ENCODE measurements at places on chromosomes 5 and 9.

GRCh38 chr9:72931437-72931836, 21.4 kb downstream of the ALDH1A1 start:
- peak; percentile 33 for DNase-seq

DNA sequence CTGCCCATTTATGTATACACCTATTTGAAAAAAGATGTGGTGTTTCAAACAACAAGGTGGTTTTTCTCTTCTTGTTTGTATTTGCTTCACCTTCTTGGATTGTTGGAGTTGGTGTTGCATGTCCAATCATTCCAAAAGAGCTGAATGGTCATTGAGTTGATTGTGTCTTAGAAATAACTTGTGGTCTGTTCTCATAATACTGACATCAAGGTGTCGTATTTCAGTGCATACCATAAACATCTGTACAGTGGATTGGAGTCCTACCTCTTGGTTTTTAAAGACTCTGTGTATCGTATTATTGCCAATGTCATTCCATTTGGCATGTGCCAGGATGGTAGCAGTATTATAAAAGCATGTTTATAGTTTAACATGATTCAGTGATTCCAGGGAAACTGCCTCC, 73.2 kb downstream of the TRIO start:
- peak; percentile 36 for DNase-seq

GRCh38 chr9:33923079-33923478, 106.1 kb downstream of the UBE2R2 start:
- no peak for DNase-seq

DNA sequence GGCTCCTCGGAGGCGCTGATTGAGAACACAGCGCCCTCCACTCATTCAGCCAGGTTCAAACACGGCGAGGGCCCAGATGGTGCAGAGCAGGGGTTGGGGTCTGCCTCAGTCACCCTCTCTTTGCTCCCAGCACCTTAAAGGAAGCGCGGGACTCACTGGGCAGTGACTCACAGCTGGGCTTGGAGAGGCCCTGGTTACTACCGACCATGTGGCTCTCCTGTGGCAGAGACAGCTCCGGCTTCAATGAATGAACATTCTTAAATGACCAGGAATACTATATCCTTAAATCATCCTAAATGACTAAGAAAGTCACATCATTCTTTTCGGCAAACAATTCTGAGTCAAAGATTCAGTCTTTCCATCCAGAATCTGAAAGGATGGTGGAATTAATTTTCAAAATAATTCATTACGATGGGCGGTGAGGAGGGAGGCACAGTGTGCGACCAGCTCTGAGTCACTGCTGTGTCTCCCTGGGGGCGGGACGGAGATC, 1.6 kb upstream of the INPP5E start:
- no peak for DNase-seq

DNA sequence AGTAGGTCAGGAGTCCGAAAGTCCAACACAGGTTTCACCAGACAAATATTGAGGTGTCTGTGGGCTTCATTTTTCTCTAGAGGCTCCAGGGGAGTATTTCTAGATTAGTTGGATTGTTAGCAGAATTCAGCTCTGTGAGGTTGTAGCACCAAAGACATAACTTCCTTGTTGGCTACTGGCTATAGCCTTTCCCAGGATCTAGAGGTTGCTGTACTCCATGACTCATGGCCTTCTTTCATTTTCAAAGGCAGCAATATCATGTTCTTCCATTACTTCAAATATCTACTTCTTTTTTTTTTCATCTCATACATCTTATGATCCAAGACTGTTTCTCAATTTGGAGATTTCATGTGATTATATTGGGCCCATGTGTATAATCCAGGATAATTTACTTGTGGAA, 404.0 kb upstream of the FAM174A start:
- DNase-seq, result peak; percentile 14

DNA sequence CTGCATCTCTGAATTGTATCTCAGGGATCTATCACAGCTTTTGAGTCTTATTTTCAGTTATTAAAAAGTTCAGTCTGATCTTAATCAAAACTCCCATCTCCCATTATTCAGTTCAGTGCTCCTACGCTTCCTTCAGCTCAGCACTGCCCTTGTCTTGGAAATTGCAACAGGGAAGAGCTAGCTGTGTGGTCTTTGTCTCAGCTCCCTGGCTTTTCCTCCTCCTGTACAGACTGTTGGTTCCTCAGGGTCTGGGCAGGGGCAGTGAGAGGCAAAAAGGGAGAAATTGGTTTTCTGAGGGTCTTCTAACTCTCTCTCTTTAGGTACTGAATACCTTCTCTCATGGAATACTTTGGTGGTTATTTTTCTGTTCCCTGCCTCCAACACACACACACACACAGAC, 48.2 kb downstream of the PDE8B start:
- DNase-seq, result no peak

DNA sequence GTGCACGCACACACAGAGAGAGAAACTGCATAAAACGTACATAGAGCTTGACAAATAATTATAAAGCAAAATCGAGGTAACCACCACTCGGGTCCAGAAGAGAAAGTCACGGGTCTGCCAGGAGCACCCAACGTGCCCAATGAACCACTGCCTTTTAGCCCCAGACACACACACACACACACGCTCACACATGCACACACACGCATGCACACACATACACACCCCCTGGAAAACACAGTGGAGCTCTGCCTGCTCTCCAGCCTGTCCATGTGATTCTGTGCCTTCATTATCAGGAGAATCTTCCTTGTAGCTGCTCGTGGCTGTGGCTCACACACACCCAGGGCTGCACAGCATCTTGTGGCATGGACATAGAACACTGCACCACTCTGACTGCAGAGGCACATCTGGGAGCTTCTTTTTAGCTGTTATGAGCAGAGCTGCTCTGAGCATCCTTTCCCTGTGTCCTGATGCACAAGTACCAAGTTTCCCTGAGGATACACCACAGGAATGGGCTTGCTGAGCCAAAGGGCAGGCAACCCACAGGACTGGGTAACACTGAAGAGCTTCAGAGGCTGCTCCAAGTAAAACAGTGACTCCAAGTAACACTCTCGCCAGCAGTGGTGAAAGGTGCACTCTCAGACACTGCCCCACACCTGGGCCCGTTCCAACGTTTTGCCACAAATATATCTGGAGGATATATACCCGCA, 58.9 kb downstream of the CAMSAP1 start:
- DNase-seq, result no peak

- DNase-seq, result no peak
These were observed 246.0 kb downstream of the CWC27 start for GRCh38 chr5:65014769-65015168.

- DNase-seq, result no peak
These were observed 105.2 kb upstream of the DHFR start for GRCh38 chr5:80759866-80760577.

GRCh38 chr5:175823731-175824525, 47.5 kb upstream of the CPLX2 start:
- DNase-seq, result no peak

DNA sequence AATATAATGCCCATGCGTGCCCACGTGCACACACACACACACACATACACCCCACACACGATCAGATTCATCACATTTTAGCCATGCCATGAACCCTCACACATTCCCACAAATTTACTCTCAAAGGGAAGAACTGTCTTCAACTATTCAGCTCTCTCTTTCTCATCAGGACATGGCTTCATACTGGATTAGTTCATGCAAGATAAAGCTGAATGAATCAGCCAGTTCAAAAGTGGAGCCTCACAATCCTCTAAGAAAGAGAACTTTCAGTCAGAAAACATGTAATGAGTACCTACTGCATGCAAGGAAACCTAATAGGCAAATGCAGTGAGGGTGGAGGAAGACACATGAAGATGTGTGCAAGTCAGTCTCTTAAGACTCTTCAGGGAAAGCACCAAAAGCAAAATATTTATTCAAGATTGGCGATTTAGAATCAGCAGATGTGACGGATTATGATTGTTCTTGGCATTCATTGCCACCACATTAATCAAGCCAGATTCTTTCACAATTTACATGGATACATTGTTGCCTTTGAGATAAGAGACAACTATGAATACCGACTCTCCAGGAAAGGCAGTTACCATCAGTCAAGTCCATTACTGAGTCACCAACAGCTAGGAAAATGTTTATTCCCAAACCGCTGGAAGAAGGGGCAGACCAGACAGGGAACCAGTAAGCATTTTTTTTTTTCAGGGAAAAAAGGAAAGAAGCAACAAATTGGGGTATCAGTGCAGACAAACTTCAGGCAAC, 30.3 kb upstream of the PUM3 start:
- DNase-seq, result peak; percentile 14

DNA sequence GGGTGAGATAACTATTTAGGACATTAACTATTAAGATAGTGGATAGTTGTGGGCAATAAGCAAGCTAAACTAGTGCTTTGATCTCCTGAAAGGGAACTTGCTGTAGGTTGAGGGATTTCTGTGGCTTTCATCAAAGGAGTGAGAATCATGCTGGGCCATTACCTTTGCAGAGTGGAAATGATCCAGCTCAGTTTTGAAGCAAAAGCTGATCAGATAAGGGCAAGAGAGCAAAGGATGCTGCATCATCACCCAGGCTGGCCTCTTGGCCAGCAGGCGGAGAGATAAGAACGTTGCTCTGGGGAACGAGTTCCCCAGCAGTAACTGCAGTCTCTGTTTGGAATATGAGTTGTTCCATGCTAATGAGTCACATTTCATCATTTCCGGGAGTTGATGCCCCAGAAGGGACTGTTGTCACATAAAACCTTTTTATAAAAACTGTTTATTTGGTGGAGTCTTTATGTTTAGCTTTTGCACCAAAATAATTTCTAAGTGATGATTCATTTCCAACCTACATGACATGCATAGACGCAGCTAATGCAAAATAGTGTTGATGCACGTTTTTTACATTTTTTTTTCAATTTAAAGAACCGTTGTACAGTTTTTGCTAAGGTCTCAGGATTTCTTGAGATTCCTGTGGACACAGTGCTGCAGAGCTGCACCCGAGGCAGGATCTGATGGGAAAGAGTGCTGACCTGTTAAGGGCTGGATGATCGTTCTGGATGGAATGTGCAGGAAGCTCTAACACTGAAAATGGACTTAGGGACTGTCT, 99.3 kb downstream of the ACTBL2 start:
- peak; percentile 92 for DNase-seq

GRCh38 chr5:43422143-43422542, 10.0 kb upstream of the CCL28 start:
- peak; percentile 92 for DNase-seq

GRCh38 chr5:102711525-102712385, 43.4 kb upstream of the PAM start:
- no peak for DNase-seq

DNA sequence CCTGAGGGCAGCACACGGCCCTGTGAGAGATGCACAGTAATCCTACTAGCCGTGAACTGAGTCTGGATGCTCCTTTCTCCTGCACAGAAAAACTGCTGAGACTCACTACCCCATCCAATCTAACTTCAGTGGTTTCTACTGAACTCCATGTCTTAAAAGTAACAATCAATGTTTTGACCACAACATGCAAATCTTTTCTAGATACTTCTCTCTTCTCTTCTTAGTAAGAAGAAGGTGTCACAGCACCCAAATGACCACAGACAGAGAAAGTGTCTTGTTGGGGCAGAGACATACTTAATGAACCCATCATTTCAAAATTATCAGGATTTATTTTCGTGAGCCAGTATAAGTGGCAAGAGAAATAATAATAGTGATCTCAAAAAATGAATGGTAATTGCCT, 285.8 kb upstream of the MEF2C start:
- DNase-seq, result no peak

DNA sequence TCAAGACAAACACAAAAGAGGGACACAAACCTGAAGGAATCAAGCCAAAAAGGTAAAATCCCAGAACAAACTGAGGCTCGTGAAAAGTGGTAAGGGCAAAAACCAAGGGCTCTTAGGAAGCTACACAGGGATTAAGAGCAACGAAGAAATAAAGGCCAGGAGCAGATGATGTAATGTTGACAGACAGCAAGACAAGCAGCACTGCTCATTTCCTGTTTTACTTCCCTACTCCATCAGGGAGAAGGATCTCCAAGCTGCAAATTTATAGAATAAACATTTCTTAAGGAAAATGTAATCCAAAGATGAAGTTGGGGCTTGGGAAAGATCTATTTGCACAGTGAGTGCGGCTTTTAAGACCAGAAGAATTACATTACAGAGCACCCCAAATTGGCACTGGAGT, 182.3 kb upstream of the MAP1B start:
- DNase-seq, result peak; percentile 50

DNA sequence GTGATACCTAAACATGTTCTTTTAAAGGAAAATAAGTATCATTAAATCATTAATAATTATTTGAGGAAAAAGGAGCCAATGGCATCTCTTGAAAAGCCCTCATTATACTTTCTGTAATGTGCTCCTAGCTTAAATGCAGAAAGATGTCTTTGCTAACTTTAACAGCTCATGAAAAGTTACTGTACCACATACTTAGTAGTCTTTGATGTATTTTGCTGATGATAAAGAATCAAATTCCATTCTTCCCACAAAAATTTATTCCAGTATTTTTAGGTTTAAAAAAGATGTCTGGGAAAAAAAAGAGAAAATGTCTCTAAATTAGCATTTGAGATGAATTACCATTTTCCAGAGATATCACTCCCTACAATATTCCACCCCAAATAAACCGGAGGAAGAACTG, 112.5 kb downstream of the PPP2R2B start:
- peak; percentile 75 for DNase-seq

DNA sequence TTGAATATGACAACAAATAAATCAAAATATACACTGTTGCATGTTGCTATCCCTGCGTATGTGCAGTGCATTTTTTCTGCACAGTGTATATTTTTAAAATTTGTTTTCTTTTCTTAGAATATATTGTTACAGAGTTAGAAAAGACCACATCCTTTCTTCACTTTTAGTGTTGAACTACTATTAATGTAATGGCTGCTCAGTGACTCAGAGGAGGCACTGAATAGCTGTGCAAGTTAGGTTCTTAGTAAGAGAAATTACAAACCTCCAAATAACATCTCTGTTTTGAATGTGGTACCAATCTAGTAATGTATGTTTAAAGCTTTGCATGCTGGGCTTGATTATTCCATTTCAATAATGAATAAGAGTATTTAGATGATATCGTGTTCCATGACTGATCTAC, 208.9 kb upstream of the PRR16 start:
- no peak for DNase-seq

- DNase-seq, result peak; percentile 26
These were observed 527 bp downstream of the MEF2C start for GRCh38 chr5:88882276-88883038.

DNA sequence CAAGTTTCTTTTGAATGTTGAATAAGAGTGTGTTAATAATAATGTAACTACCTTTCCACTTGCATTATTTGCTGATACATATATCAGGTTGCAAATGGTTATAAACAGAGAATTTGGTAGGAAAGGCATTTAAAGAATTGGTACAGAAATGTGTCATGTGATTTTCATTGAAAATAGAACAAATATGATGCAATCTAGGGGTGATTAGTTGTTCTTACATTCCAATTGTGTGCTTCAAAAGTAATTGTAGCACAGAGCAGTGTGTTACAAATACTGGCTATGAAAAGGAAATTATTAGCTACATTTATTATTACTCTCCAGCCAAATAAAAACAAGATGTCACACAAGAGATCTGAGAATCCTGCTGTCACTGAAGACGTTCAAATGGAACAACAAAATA, 61.8 kb upstream of the PRDM9 start:
- peak; percentile 66 for DNase-seq

GRCh38 chr9:76634356-76635054, 129.7 kb upstream of the PCA3 start:
- peak; percentile 79 for DNase-seq
